ENCODE measurements at places on chromosomes 4 and X. TPM values are rescaled to one million over a fixed set of nuclear protein-coding genes. Genes with fewer than 3 reads are reported as not detected.

- DNase-seq = no peak
These were observed 297.3 kb downstream of the GUCY2F start for GRCh38 chrX:109184506-109185139.

The CYTL1 gene
- 4.6 TPM for total RNA-seq

DNA sequence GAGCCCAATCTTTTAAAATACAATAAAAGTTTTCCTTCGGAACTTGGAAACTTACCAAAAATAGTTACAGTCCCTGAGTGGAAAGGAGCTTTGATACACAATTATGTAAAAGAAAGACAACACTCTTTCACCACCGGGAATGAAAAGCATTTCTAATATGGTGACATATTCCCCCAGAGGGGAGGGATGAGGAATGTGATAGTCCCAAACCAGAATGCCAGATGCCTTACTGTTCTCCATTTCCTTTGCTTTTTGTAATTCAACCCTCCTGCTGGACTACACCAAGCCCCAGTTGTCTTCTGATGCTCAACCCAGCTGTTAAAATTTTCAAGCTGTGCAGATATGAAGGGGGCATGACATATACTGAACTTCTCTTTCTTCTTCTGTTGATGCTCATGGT is 4.1 kb downstream of the PRIMPOL start:
- no peak for DNase-seq

GRCh38 chr4:180284267-180284666 is 1958.9 kb upstream of the TENM3 start:
- DNase-seq = no peak

- no peak for DNase-seq
These were observed 139.2 kb upstream of the AADAT start for GRCh38 chr4:170229006-170229405.

The SPIN4 gene
- total RNA-seq = 9.2 TPM

The SLITRK2 gene
- total RNA-seq = 0.08 TPM

The CDX4 gene
- total RNA-seq = not detected

DNA sequence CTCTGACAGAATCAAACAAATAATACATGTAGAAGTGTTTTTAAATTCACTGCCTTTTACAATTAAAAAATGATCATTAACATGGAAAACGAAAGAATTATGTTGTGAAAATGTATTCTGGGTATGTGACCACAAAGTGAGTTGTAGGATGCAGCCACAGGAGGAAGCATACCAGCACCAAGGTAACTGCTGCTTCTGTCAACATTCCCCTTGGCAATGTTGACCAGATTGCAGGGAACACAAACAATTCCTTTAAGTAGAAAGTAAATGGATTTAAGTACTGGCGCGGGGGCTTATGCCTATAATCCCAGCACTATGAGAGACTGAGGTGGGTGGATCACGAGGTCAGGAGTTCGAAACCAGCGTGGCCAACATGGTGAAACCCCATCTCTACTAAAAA is 1877.9 kb upstream of the PCDH7 start:
- no peak for DNase-seq

- DNase-seq = no peak
These were observed 1.9 kb upstream of the FTSJ1 start for GRCh38 chrX:48474127-48474526.

- DNase-seq = no peak
These were observed 56.6 kb downstream of the AFM start for GRCh38 chr4:73538162-73538561.

GRCh38 chrX:50471390-50471789 is 765 bp upstream of the DGKK start:
- DNase-seq = no peak

The P2RY8 gene
- 0.59 TPM for total RNA-seq

GRCh38 chrX:87664381-87664780 is 146.8 kb downstream of the KLHL4 start:
- no peak for DNase-seq

GRCh38 chr4:26214994-26215393 is 105.8 kb upstream of the RBPJ start:
- DNase-seq = no peak

The IL3RA gene
- total RNA-seq = 0.33 TPM

The RNF128 gene
- 47.4 TPM for total RNA-seq

The RBM46 gene
- total RNA-seq = not detected

- no peak for DNase-seq
These were observed 71.4 kb upstream of the HPGD start for GRCh38 chr4:174593701-174594100.

GRCh38 chr4:40378619-40379018 is 43.5 kb downstream of the CHRNA9 start:
- no peak for DNase-seq

The CLGN gene
- total RNA-seq = 8.2 TPM

- no peak for DNase-seq
These were observed 58.4 kb upstream of the COX18 start for GRCh38 chr4:73127839-73128453.

GRCh38 chr4:107452717-107453630 is 267.1 kb downstream of the PAPSS1 start:
- DNase-seq = no peak

- DNase-seq = no peak
These were observed 190.1 kb downstream of the NSUN7 start for GRCh38 chr4:40939856-40940255.

GRCh38 chr4:182203872-182204411 is 39.3 kb upstream of the TENM3 start:
- DNase-seq = no peak

The PGRMC1 gene
- 180 TPM for total RNA-seq

GRCh38 chrX:68751372-68751771 is 77.4 kb upstream of the EFNB1 start:
- DNase-seq = no peak

GRCh38 chr4:158201876-158202275 is 8.4 kb upstream of the TMEM144 start:
- DNase-seq = no peak

The FRMPD4 gene
- 0.08 TPM for total RNA-seq

GRCh38 chr4:151736361-151736760 is 24.4 kb downstream of the GATB start:
- DNase-seq = no peak

The NEIL3 gene
- 11.0 TPM for total RNA-seq

The RBMXL3 gene
- not detected for total RNA-seq

- no peak for DNase-seq
These were observed 93.4 kb downstream of the NHSL2 start for GRCh38 chrX:72003811-72004750.

The VCX3B gene
- total RNA-seq = 0.08 TPM

DNA sequence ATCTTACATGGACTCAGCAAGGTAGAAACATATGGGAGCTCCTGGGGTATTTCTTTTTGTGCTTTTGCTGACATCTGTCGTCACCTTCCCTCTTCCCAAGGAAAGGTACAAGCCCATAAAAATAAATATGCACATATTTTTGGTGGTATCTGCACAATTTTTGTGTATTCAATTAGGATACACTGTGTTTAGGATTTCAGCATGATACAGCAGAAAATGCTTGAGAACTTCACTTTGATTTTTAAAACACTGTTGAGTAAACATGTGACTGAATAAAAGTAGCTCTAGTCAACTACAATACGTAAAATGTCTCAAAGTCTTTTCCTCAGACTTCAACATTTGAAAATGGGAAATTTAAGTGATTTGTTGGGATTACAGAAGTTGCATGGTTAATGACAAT is 99.4 kb upstream of the SPANXC start:
- DNase-seq = no peak

The FAM9A gene
- total RNA-seq = not detected

DNA sequence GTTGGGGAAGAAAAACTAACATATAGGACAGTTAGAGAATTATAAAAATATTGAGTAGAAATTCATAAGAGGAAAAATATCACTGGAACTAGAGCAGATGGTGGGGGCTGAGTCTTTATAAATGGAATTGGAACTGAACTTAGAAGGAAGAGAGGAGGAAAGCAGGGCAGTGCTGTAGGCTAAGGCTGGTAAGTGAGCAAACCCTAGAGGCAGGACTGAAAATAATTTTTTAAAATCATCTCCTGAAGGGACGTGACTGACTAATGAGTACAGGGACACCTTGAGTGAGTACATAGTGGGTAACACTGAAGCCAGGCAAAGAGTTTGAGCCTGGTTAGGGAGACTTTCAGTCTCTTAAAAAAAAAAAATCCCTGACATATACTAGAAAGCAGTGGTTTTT is 63.3 kb downstream of the GALNT7 start:
- no peak for DNase-seq

DNA sequence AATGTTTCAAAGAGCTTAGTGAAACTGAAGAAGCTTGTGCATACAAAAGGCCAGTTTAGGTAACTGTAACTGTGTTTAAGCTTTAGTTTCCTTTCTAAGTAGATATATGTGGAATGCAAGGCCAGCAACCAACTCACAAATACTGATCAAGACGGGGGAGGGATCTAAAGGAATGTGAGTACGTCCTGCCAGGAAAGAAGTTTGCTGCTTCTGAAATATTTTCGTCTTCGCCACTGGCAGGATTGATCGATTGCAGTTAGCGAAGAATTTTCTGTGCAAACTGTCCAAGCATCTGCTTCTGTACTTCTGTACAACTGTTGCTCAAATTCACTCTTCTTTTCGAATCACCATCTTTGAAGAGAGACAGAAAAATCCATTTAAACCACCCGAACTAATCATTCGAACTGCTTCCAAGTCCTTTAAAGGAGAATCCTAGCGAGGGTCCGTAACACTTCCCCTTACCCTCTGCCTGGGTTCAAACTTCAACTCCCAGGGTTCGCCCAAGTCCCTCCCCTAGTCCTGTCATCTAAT is 373 bp upstream of the INTS6L start:
- no peak for DNase-seq

The CDS1 gene
- total RNA-seq = 3.6 TPM

GRCh38 chr4:86657382-86657781 is 63.3 kb downstream of the PTPN13 start:
- no peak for DNase-seq

The SSX2B gene
- total RNA-seq = not detected

The ABCG2 gene
- total RNA-seq = 23.6 TPM

DNA sequence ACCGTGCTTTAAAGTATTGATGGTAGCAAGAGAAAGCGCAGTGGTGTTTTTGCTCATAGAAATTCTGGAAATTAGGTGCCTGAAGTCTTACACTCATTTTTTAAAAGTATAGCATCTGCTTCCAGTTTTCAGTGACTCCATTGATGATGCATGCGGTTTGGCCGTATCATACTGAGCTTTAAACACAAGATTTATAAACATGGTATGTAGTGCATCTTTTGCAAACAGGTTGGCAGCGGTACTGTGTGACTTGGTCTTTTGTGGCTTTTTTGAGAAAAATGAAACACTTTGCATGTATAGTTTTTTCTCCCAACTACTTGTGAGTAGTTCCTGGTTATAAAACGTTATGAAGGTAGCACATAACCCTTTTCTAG is 2.0 kb downstream of the DDX3X start:
- no peak for DNase-seq

The ARHGAP6 gene
- 0.84 TPM for total RNA-seq

DNA sequence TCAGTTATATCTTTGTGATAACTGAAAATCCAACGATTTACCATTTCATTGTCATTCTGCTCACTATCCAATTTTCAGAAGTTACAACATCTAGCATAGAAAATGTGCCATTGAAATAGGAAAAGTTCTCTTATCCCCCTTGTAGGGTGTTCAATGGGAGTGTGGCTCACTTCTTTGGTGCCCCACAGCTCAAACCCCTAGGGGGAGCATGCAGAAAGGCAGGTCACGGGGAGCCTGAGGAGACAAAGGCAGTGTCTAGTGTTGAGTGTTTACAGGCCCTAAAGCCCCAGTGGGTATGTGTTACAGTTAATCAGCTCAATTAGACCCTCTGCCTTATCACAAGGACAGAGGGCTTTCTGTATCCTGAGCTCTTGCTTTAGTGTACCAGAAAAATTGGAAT is 243.4 kb upstream of the GRID2 start:
- DNase-seq = no peak

DNA sequence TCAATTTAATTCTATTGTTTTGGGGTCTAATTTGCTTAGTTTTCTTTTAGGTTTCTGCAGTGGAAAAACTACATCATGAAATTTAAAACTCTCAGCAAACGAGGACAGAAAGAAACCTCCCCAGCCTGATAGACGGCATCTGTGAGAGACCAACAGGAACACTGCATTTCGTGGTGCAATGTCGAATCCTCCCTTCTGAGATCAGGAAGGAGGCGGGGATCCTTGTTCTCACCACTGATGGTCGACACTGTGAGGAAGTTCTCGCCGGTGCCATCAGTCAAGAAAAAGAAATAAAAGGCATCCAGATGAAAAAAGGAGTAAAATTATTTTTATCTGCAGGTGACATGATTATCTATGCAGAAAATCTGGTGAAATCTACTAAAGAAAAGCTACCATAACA is 16.5 kb downstream of the GAK start:
- DNase-seq = no peak

The JAKMIP1 gene
- total RNA-seq = not detected

DNA sequence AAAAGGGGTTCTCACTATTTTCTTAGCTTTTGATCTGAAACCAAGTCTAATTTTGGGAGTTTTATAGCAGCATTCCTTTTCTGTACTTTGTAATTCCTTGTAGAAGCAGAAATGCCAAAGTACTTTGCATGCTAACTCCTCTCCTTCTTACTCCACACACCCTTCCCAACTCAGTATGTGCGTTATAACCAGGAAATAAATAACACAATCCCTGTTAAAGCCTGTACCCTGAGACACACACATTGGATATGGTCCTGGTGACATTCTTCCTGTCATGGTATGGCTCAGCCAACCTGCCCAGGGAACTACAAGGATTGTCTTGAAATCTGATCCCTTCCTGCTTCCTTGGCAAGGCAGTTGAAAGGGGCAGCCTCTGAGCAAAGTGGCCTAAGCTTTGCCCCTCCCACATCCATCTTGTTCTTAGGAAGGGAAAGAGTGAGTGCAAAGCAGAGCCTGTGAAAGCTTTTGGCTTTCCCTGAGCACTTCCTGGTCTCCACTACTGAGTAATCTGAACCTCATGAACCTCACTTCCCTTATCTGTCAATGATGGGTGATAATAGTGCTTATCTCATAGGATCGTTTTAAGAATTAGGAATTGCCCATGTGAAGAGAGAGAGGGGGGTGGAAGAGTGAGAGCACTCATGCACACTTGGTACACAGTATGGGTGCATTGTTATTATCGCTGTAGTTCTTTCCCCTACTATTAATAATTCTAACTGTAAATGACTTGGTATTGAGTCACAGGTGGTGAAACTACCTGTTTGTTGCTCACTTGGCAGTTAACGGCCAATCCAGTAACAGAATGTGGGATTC is 109.3 kb downstream of the AFF2 start:
- DNase-seq = no peak

DNA sequence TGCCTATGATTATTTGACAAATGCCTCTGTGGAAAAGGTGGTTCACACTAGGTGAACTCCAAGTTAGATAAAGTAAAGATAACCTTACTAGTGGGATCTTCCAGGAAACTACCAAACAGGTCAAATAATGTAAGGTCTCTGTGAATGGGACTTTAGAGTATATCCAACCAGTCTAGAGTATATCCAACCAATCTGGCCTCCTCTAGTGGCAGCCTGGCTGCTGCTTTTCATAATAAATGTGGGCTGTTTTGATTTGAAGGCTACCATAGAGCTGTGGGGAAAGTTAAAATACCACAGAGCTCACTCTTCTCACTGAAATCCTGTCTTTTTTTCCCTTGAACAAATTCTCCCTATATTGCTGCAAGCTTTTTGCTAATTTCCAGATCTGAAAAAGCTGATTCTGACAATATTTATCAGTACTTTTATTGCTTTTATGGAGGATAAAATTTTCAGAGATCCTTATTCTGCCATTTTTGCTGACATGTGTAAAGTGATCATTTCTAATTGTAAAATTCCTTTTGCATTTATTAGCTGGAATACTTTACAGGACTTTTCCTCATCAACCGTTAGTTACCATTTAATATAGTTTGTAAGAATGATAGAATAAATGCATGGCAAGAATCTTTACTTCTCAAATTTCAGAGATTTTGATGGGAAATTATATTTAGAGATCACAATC is 111.3 kb downstream of the TET2 start:
- DNase-seq = no peak

The MGARP gene
- 0.09 TPM for total RNA-seq
